ENCODE measurements at places on chromosomes 7 and 10. TPM values are rescaled to one million over a fixed set of nuclear protein-coding genes. Genes with fewer than 3 reads are reported as not detected.

DNA sequence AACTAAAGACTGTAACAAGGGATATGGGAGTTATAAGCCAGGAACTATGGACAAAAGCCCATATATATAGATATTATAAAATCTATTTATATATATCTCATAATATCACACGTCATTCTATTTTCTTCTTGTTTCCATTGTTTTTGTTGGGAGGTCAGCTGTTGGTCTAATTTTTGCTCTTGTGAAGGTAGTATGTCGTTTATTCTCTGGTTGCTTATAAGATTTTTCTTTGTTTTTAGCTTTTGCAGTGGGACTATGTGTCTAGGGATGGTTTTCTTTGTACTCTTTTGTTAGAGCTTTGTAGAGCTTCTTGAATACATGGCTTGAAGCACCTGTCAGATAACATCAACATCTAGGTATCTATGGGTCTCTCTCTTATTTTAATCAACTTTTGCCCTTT, 14.0 kb downstream of the ARL4A start:
- no peak for DNase-seq

DNA sequence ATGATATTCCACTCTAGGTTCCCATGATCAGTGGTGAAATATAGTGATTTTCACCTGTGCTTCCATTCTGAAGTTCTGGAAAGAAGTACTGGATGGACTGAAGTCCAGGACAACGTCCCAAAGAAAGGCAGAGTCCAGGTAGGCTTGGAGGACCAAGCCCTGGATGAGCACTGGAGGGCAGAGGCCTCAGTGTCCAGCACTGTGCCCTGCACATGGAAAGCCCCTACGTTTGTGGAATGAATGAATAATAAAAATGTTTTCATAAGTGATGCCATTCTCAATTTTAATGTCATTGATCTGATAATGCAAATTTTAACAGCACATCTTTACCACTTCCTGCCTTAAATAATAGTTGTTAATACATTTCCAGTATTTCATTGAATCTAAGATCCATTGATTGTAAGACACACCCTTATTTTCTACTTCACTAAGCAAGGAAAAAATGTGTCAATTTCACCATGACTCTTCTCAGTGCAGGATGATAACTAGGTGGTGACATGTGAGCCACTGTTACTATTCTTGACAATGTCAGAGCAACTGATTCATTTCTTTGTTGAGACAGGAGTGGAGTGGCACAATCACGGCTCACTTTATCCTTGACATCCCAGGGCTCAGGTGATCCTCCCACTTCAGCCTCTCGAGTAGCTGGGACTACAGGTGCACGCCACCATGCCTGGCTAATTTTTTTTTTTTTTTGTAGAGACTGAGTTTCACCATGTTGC, 35.2 kb downstream of the ZNF783 start:
- DNase-seq = no peak

- DNase-seq = peak; percentile 79
These were observed 14.2 kb downstream of the UCMA start for GRCh38 chr10:13219685-13220670.

Gene VWC2
- total RNA-seq = not detected

- DNase-seq = no peak
These were observed 11.6 kb upstream of the NKX2-3 start for GRCh38 chr10:99520847-99521764.
